Hematopoietic multipotent progenitor cell treated with erythropoietin and hydrocortisone succinate and interleukin-3 and kit ligand, for 6 days (in vitro differentiated cells): ENCODE measurements at places on chromosomes 4 and X.
A peak's percentile ranks its signal among the peaks of the same experiment; 100 is the strongest.

DNA sequence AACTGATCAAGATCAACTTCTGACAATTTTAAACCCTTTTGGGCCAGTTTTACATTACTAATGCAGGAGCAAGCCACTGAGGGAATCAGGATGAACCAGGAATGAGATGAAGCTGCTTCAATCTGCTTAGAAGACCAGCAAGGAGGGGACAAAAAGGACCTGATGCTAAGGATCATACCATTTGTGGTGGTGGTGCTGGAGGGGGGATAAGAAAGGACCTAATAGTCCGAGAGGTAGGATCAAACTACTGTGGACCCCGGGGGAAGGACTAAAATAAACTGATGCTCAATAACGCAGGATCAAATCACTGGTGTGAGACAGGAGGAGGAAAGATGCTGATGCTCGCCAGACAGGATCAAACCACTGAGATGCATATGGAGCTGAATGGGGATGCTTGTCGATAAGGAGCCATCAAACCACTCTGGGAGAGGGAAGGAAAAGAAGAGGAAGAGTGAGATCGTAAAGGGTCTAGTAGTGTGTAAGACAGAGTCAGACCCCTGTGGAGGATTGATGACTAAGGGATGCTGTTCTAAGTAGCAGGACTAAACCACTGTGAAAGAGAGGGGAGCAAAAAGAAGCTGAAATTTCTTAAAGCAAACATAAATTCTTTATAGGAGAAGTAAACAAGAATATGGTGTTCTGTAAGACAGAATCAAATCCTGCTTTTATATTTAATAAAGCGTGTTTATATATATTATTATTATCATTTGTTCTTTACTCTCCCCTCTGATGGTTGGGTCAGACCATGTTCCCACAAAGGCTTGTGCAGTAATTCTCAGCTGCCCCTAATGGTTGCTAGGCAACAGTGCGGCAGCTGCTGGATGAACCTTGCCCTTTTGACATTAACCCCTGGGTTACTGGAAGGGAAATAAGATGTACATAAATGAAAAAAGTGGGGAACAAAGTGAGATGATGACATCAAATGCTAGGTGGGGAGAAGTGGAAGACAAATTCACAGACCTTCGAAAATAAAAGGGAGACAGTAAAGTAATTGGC is 432.5 kb upstream of the FGF16 start:
- no peak for DNase-seq

GRCh38 chr4:10529291-10530136 is 72.3 kb upstream of the ZNF518B start:
- DNase-seq: peak; percentile 42

- DNase-seq: peak; percentile 71
Observed at GRCh38 chr4:48033825-48034413, 17.3 kb downstream of the NIPAL1 start.

- no peak for DNase-seq
Observed at GRCh38 chrX:84248226-84248625, 60.2 kb upstream of the RPS6KA6 start.

DNA sequence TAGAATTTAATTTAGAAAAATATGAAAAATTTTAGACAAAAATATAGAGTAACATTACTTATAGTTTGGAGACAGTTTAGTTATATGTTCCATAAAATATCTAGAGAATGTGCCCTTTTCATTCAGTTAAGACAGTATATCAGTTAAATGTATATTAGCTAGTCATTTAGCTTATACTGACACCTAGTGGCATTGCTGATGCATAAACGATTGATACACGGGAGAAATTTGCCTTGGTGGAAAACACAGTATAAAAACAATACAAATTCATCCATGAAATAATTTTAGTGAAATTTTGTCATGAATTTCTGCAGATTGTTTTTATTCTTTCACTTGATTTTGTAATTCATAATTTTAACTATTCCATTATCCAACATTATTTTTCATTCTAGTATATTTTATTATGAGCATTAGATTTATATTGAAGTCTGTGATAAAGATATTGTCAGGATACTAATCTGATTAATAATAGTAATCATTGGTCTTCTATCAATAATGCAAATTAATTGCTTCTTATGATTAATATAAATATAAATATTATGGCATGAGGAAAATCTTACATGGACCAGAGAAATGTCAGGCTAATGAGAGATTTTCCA is 219.0 kb downstream of the TLL1 start:
- peak; percentile 81 for DNase-seq

DNA sequence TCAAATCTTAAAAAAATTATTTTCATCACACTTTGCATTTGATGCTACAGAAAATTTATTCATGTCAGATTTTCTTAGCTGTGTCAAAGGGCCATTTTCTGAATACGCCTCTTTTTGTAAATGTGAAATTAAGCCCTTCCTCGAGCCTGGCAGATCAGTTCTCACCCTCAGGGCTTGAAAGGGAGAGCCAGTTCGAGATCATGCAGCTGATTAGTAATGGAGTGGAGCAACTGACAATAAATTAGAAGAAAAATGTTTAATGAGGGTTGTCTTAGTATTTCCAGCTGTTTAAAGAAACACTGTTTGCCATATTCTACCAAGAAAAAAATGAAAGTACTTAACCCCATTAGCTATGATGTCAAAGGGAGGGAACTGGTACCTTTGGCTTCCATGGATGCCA is 28.7 kb downstream of the CC2D2A start:
- no peak for DNase-seq

DNA sequence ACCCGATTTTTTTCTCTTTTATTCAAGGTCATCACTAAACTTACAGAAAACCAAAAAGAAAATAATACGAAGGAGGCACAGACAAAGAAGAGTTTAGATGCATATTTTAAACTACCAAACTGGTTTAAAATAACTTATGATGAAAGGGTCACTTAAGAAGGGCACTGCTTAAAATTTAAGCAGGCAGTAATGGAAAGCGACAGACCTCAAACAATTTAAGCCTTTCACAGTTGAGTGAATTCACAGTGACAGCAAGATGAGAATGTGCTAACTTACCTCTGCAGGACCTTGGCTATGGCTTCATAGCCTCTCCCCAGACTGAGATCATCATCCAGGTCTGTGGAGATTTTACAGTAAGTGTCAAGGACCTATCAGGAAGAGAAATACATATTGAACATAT is 112.1 kb downstream of the TTC29 start:
- no peak for DNase-seq

DNA sequence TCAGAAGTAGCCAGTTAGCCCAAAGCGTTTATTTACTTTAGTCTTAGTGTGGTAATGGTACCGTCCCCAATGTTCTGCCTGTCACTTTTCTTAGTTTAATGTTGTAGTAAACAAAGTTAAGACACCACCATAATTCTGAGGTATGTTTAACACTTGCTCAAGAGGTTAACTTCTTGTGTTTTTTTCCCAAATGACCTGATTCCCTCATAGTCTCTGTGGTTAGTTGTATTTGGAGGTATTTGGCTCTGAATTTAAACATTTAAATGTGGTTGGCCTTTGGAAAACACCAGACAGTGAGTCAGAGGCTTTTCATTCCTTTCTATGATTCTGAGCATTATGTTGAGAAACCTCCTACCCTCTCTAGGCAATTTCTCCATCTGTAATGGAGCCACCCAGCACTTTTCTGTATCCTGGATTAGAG is 47.9 kb downstream of the CXCL1 start:
- no peak for DNase-seq

GRCh38 chr4:72770708-72771107 is 201.7 kb upstream of the ADAMTS3 start:
- DNase-seq: no peak

GRCh38 chrX:57177070-57177469 is 39.9 kb upstream of the SPIN2A start:
- no peak for DNase-seq

DNA sequence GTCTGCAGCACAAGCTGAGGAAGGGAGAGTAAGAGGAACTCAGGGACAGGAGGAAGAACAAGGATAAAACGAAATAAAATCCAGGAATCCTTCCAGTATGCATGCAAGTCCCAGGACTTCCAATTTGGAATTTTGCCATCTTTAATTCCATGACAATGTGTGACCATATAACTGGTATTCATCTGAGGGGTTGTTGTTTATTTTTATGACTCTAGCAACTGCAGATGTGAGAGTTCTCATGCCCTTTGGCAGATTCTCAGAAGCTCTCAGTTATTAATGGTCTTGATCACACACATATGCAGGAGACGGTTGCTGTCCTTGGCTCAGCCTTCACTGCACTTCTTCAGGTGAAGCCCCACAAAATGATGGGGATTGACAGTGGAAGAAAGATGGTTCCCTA is 148.2 kb downstream of the SMIM20 start:
- no peak for DNase-seq
